ENCODE measurements at places on chromosomes 11 and 22.

- DNase-seq, result no peak
Measured at GRCh38 chr22:48563966-48564330, 1263.7 kb downstream of the BRD1 start.

DNA sequence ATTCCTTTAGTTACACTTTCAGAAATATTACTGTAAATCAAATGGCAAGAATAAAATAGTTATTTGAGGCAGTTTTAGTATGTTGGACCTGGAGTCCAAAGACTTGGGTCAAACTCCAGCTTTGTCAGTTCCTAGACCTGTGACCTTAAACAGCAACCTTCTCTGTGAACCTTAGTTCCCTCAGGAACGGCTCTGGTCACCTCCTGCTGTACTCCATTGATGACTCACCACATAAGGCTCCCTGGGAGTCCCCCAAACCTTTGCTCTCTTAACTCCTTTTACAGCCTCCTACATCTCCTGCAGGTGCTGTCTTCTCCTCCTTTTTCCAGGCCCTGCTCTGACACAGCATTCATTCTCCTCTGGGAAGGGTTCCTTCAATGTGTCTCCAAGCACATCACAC is 29.1 kb downstream of the LIMK2 start:
- no peak for DNase-seq

GRCh38 chr11:130160498-130161155 is 1.0 kb downstream of the ST14 start:
- DNase-seq, result no peak

DNA sequence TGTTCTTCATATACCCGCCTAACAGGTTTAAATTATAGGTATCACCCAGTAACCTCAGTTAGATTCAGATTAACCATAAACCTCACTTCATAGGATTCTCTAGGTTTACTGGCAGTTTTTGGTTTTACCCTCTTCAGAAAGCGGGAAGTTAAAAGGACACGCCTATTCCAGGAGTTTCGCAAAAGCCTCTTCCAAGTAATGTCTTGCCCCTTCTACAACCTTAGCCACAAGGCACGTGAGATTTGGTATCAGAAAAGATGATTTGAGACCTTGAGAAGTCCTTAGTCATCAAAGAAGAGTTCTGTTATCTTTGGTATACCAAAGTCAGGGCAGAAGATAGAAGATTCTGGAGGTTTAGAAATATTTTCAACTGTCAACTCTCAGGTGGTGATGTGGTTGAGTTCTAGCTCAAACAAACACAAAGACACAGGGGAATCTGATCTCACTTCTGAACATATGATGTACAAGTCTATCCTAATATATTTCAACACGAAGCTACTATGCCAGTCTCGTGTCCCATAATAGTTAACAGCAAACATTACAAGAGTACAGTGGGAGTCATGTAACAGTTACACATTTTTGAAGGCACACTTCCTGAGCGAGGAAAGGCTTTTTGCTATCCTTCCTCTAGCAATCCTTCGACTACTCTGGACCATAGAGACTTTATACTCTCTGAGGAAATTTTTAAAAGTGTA is 103.5 kb downstream of the USP35 start:
- DNase-seq, result no peak

DNA sequence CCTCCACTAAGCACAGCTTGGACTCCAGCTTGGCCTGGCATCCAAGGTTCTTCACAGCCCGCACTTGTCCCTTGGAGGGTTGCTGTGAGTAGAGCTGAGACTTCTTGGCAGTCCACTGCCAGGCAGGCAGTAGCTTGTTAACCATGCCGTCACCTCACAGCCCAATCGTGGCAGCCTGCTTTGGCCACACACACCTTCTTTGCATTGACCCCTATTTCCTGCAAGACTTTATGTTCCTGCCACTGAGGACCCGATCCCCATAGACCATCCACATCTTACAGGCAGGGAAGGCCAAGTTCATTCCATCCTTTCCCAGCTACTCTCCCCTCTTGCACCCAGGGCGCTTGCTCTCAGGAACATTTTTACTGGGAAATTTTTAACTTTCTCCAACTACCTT is 2.5 kb upstream of the PYGM start:
- DNase-seq, result no peak

GRCh38 chr11:3808861-3809623 is 682 bp downstream of the PGAP2 start:
- DNase-seq, result no peak

GRCh38 chr22:26709617-26710390 is 52.4 kb downstream of the MIAT start:
- DNase-seq, result no peak

DNA sequence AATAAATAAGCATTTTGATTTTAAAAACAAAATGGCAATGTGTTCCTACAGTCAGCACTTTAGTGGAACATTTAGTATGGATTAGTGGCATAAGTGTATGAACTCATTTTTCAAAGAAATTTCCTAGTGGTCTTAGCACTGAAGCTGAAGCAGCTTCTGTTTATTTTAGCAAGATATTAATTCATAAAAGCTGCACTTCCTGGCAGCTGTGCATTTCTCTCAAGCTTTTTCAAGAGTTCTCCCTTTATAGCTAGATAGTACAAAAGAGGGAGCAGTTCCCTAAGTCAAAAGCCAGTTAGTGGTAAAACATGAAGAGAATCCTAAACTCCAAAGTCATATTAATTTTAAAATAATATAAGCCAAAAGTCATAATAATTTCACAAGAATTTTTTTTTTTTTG is 1036.0 kb upstream of the CCDC90B start:
- no peak for DNase-seq

DNA sequence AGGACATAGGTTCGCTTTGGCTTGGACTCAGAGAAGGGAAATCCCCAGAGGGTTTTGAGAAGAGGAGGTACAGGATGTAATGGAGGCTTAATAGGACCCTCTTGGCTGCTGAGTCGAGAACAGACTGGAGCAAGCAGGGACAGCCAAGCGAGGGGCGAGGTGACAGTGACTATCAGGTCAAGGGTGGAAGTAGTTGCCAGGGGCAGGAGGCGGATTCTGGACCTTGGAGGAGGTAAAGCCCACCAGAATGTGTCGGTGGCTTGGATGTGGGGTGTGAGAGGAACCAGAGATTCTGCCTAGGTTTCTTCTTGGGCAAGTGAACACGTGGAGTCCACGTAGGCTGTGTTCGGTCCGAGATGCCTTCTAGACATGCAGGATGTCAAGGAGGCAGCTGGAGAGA is 4.4 kb downstream of the TRMT112 start:
- DNase-seq, result no peak

DNA sequence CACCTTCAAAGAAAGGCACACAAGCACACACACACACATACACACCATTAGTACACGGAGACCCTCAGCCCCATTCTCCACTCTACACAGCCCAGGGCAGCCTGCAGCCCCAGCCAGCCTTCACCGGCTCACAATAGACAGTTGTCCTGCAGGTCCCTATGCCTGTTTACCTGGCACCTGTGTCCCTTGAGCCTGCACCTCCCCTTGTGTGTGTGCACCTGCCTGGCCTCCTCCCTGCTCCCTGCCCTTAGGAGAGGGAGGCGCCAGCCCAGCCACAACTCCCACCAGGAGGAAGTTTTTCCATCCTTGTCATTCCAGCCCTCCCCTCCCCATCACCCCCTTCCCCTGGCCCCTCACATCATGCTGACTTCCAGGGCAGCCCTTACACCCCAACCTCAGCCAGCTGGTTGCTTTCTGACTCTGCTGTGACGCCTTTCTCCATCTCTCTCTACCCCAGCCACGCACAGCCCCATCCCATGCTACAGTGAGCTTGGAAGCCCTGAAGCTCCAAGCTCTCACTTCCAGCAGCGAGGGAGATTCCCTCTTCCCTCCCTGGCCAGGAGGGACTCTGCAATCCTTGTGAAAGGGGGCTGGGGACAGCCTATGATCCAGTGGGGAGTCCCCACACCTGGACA is 4.4 kb downstream of the AHNAK start:
- DNase-seq, result no peak

GRCh38 chr11:57785072-57785471 is 23.5 kb downstream of the CTNND1 start:
- DNase-seq, result no peak

DNA sequence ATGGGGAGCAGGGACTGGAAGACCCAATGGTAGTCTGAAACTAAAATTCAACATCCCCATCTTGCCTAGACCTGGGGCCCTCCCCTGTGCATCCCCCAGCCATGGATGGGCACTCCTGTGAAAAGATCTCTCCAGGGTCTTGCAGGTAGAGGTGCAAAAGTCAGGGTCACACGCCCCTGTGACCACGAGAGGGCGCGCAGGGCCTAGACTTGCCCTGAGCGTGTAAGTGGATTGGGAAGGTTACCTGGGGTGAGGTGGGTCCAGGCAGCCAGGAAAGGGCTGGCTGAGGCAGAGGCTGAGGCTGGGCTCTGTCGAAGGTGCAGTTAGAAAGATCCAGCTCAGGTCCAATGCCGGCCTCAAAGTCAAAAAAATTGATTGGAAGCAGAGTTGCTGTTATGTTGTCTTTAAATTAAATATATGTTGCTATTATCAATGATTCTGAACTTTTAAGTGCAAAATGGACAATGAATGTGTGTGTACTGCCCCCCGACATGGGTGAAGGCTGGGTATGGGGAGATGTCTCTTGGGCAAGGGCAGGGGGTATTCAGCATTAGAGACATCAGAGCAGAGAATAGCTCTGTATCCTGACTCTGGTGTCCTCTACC is 4.8 kb upstream of the POU2F3 start:
- no peak for DNase-seq

DNA sequence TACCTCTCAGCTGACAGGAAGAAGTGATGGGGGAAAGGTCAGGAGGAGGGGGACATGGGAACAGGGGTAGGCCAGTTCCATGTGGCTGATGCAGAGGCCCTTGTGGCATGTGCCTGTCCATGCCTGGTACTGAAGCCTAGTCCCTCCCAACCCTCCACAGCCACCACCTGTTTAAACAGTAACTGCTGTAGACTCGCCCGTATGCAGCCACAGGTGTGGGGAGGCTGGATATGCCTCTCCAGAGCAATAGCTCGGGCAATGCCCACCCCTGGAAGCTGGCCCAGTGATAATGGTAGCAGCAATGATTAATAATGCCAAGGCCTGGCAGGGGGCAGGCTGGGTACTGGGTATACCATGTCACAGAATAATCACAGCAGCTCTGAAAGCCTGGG is 2.3 kb downstream of the SMTN start:
- DNase-seq, result no peak

DNA sequence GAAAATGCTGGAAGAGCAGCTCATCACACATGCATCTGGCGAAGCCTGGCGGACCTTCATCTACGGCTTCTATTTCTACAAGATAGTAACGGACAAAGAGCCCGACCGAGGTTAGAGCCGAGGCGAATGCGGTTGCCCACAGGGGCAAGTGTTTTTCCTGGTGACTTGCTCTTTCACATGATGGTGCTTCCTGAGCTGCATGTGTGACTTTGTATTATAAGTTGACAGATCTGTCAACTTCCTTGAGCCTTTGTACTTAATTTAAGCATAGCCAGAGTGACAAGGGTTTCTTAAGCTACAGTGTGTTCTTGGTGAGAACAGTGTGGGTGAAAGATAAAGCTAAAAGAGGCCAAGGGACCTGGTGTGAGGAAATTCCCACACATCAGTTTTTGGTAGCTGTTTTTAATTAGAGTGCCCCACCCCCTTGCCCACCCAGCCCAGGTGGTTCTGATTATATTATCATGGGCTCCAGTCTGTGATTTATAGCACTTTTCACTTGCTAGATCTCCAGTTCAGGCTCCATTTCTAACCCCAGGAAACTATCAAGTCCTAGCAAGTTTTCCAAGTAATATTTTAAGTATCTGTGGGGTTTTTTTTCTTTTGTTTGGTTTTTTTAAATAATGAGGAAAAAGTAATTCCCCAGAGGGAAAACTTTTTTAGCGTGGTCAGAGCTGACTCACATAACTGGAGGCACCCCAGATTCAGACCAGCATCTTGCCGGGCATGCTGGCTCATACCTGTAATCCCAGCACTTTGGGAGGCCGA is 68.0 kb upstream of the YWHAH start:
- DNase-seq, result no peak

- no peak for DNase-seq
Measured at GRCh38 chr11:128284634-128285033, 302.7 kb downstream of the ETS1 start.

DNA sequence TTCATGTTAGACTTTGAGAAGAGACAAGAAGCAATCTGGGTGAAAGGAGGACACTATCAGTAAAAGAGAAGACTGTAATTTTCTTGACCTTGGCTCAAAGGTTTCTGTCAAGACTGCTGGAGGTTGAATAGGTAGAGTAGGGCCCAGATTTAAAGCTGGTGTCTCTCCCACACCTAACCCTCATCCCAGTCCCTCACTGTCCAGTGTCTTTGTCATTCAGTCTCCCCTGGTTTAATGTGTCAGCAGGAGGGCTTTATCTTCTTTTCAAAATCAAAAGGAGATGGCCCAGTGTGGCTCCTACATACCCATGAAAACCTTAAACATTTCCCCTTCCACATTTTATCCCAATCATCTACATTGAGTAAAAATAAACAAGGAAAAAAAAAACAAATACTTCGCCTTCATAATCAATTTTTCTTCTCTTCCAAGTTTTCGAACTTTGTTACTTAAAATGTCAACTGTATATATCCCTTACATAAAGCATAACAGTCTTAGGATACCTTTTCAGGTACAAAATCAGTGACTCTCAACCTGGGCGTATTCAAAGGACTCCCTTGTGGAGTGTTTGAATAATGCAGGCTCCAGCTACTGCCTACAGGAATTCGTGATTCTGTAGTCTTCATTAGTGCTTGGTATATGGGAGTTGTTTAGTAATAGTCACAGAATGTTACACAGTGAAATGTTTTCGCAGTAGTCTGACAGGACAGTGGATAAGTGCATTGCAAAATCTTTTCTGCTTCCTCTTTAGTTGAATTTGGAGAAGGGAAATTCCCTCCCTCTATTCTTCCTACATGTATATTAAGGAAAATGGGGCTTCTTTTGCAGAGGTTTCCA is 87.2 kb downstream of the FAT3 start:
- DNase-seq, result no peak

DNA sequence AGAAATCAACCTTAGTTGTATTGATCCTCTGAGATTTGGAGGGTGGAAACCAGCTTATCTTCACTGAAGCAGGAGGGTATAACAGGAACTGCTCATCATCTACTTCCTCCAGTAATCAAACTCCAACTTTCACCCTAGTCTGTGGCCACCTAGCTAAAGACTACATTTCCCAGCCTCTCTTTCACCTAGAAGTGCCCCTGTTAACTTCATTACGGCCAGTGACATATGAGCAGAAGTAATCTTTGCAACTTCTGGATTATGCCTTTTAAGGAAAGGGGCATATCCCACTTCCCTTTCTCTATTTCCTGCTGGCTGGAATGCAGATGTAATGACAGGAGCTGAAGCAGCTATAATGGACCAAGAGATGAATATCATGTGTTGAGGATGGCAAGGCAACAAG is 7.6 kb upstream of the VPS37C start:
- no peak for DNase-seq

- DNase-seq, result no peak
Measured at GRCh38 chr11:110679323-110679975, 32.8 kb downstream of the ARHGAP20 start.

GRCh38 chr22:20951932-20952380 is 15.1 kb upstream of the AIFM3 start:
- no peak for DNase-seq

- no peak for DNase-seq
Measured at GRCh38 chr11:67023957-67024353, 1.0 kb downstream of the SYT12 start.

GRCh38 chr22:29205594-29206371 is at the start of gene EMID1:
Gene EMID1 (plus strand): TSS chr22:29205896. CDS start chr22:29206039, 143 bp downstream.
- DNase-seq, result no peak

Measured in urinary bladder (tissue), 4 donors.